ENCODE measurements at places on chromosomes 2 and 18.
A peak's percentile ranks its signal among the peaks of the same experiment; 100 is the strongest.

GRCh38 chr2:70115646-70116442 lies 28.6 kb downstream of the PCBP1 start:
- no peak for DNase-seq

- DNase-seq: no peak
Observed at GRCh38 chr2:207289295-207290018, 123.7 kb upstream of the KLF7 start.

DNA sequence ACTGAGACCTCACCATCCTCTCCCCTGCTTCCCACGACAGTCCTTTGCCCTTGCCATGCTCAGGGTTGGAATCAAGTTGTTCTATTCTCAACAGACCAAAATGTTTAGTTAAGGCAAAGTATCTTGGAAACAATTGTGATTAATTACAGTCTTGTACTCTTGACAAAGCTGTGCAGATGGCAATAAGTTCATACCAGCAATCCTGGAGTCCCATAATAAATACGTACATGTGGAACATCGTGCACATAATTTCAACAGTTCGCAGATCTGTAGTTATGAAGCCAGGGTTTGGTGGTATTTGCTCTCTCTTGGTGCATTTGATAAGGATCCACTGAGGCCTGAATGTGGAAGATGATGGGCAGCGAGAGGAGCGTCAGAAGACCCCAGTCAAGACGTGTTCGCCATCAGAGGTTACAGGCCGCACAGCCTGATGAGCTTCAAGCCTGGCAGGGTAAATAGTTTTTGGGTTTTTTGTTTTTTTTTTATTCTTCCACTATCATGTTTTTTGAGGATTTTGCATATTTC lies 52.9 kb upstream of the EML6 start:
- no peak for DNase-seq

DNA sequence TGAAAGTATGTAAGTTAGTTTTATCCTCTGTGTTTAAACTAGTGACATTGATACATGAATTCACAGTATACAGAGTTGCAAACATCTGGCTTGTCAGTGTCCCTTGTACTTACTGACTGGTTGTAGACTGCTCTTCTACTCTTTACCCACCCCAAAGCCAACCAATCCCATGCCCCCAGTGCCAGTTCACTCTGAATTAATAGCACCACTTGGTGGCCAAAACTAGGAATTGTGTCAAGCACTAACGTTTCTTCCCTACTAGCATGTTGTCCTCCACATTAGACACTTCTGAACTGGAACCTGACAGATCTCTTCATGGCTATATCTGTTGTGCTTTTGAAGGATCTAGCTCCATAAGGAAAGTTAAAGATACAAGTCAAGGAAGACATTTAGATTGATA lies 27.2 kb upstream of the OTX1 start:
- DNase-seq: no peak

DNA sequence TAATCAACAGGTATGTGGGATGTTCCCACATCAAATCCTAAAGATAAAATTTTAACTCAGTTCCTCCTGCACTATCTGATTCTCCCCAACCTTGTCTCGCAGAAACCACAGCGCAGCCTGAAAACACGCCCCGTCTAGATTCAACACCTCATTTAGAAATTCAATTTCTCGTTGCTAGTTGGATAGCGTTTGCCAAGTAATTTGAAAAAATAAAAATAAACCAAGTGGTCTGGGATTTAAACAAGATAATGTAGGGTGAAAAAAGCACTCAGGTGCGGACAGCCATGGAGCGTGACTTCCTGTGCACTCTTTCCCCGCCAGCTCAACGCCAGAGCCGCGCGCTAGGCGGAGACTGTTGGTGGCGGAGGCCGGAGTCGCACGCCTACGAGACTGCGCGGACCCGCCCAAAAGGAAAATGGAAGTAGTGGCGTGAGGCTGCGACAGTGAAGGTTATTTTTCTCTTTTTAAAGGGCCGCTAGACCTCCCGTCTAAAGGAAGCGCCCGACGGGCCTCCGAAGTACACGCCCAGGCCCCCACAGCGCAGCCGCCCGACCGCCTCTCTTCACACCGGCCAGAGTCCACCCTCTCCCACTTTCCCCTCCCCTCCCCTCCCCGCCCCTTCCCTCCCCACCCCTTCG lies 615 bp upstream of the CCNT2 start:
- no peak for DNase-seq

DNA sequence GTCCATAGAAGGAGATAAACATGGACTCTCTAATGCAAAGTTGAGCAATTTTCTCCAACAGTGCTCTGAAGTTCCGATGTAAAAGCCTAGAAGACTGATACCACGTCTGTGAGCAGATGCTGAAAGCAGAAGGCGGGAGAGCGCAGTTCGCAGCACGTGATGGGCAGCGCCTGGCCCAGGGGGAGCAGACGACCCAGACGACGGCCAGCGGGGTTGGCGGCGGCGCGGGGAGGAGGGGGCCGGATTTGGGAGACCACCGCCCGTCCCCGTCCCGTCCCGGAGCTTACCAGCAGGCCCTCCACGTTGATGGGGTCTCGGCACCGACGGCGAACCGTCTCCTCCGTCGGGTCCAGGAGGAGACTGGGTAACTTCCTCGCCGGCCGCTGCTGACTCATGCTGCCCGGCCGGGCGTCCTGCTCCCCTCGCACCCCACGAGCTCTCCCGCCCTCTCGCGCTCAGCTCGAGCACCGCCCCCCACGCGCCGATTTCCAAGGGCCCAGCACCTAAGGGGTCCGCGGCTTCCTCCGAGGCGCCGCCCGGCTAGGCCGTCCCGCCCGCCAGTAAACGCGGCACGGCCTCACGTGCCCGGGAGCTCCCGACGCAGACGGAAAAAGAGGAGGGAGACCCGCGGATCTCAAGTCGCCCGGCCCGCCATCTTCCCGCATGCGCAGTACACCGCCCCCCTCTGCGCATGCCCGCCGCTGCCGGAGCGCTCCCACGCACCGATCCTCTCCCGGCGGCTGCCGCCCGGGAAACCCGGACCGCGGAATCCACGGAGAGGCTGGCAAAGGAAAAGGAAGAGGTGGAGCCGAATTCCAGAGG lies at the start of gene E2F6:
E2F6 (minus strand) TSS at position 677 of the 822 bp plus-strand sequence; CDS start at position 395, 282 bp downstream.
- peak; percentile 82 for DNase-seq

DNA sequence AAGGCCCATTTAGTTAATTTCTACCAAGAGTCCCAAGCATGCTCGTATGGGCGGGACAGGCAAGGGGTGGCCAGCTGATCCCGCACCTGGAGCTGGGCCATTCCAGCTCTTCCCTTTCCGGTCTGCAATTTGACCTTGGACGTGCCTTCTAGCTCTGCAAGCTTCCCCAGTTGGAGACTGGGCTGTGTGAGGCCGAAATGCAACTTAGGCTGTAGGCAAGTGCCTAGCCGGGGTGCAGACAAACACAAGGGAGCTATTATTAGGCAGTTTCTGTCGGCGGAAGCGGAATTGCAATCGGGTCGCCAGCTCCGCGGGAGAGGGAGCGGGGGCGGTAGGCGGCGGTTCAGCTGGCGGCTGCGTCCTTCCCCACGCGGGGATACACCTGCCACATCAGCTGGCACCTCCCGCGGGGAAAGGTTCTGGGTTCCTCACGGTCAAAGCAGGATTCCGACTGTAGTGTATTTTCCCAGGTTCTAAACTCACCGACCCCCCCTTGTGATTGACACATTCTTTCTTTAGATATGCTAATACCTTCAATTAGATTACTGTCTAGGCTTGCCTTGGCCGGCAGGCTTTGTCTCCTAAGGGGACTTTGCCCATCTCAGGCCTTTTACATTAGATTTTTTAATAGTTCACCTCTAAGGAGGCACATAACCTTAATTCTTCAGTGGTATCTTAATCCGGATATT lies 17.1 kb upstream of the ZNF532 start:
- DNase-seq: no peak

GRCh38 chr2:135175177-135175576 lies 123.1 kb downstream of the RAB3GAP1 start:
- DNase-seq: no peak

- DNase-seq: no peak
Observed at GRCh38 chr2:8118940-8119781, 562.7 kb upstream of the ID2 start.

DNA sequence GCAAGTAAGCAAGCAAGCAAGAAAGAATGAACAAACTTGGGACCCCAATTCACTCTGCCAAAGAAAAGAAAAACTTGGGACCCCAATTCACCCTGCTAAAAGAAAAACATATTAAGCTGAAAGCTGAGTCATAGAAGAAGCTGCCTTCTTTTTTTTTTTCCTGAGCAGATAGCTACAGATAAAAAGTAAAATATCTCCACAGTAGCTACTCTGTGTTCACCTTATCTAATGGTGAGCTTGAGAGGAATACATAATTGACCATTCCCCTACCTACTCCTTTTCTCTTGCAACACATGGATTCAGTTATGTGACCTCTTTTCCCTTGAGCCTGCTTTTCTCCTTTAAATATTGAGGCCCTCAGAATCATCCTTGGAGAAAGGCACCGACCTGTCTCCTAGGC lies 63.0 kb downstream of the MCFD2 start:
- DNase-seq: no peak
